K562 (cell line): ENCODE measurements at places on chromosomes 1 and 21. TPM values are rescaled to one million over a fixed set of nuclear protein-coding genes. Genes with fewer than 3 reads are reported as not detected.

DNA sequence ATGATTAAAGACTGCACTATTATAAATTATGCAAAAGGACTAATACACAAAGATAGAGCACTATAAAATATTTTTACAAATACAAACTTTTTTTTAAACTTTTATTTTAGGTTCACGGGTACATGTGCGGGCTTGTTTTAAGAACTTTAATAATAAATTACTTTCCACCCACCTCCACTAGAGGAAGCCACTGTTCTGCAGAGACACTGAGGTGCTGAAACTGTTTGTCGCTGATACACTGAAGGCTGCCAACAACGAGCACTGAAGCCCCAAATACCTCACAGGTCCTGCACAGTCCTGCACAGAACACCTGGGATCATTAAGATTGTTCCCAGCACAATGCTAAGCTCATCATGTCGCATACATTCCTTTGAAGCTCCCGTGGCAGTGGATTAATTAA is 19.9 kb downstream of the COA6 start:
- no peak for DNase-seq

- no peak for DNase-seq
Measured at GRCh38 chr21:35189077-35189863, 140.2 kb upstream of the RUNX1 start.

- no peak for DNase-seq
Measured at GRCh38 chr21:36551731-36552433, 72.0 kb upstream of the CLDN14 start.

DNA sequence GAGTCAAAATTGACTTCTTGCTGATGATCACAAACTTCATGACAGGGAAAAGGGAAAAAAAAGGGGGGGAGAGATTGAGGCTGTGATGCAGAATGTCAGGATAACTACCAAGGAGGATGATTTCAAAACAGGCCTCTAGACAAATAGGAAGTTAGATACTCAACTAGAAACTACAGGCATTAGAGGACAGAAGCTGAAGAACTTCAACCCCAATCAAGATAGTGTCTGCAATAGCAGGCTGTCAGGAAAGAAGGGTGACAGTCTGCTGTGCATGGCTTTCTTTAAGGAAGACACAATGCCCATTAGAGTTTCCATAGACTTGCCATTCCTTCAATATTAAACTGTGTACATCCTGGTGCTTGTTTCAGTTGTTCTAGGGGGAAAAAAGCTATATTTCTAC is 257.2 kb downstream of the TTLL7 start:
- DNase-seq, result no peak

DNA sequence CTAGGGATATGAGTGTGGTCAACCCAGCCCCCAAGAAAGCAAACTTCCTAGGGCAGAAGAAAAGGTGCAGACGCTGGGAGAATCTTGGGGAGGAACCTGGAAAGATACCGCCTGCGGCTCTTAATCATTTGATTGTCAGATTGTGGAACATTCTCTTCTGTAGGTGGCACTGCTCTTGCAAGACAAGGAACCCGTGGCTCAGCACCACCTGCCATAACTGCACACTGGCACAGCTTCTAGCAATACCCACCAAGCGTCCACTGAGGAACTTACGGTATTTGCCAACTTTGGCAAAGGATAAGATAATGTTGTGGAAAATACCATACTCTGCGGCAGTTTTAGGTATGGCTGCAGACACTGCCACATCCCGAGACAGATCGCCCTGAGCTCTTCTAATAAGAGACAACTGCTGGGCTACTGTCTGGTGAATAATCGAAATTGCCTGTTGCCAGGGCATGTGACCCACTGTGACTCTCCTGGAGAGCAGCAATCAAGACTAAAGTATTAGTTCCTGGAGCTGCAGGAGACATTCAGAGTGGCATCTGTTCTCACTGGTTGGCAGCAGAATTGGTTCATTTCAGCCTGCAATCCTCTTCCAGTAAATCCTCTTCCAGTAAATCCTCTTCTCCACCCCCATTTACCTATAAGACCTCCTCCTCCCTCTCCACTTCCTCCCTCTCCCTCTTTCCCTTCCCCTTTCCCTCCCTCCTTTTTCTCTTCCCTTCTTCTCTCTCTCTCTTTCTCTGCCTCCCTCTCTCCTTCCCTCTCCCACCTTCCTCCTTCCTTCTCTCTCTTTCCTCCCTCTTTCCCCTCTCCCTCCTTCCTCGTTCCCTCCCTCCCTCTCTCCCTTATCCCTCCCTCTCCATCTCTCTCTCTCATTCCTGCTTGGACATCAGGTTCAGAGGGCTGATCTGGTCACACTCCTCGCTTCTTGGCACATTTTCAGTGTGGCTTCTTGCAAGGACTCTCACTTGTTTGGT is 49.7 kb upstream of the B3GALT5 start:
- DNase-seq, result no peak

GRCh38 chr1:196640976-196641375 is 10.9 kb upstream of the CFH start:
- DNase-seq, result no peak

- no peak for DNase-seq
Measured at GRCh38 chr1:25167269-25168192, 64.8 kb downstream of the SYF2 start.

GRCh38 chr21:21210552-21210951 is 212.3 kb downstream of the NCAM2 start:
- DNase-seq, result no peak

DNA sequence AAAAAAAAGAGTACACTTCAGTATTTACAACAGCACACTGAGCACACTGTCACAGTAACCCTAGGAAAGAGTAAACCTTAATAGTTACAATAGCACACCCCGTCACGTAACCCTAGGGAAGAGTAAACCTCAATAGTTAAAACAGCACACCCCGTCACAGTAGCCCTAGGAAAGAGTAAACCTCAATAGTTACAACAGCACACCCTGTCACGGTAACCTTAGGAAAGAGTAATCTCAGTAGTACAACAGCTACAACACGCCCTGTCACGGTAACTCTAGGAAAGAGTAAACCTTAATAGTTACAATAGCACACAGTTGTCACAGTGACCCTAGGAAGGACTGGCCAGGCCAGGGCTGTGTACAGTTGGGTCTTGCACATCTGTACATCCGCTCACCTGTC is 3.0 kb downstream of the CDK11A start:
- no peak for DNase-seq

DNA sequence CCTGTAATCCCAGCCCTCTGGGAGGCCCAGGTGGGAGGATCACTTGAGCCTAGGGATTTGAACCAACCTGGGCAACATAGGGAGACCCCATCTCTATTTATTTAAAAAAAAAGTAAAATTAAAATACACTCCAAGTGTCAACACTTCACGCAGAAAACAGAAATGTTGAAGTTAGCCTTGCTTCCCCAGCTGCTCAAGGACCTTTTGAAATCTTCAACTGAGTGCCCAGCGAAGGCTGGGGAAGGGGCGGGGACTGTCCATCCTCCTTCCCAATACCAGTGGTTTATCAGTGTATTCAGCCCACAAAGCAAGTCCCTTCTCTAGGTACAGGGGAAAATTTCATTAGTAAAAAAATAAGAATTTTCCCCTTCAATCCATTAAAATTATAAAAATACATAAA is 2.2 kb upstream of the DNAJC28 start:
- DNase-seq, result no peak

The OR6K3 gene
- total RNA-seq, result not detected in 2 replicates

The AMY2A gene
- total RNA-seq, result 0.33 and 0.65 TPM in 2 replicates

The C1orf94 gene
- not detected in 2 replicates for total RNA-seq

The PRUNE1 gene
- 26.2 and 26.6 TPM in 2 replicates for total RNA-seq
